Skeletal muscle cell (primary cell): ENCODE measurements at places on chromosomes 4 and X.

- no peak for DNase-seq
These were observed 4.7 kb upstream of the TSPYL2 start for GRCh38 chrX:53077207-53078197.

GRCh38 chr4:88134536-88135355 lies 23.7 kb downstream of the ABCG2 start:
- no peak for DNase-seq

DNA sequence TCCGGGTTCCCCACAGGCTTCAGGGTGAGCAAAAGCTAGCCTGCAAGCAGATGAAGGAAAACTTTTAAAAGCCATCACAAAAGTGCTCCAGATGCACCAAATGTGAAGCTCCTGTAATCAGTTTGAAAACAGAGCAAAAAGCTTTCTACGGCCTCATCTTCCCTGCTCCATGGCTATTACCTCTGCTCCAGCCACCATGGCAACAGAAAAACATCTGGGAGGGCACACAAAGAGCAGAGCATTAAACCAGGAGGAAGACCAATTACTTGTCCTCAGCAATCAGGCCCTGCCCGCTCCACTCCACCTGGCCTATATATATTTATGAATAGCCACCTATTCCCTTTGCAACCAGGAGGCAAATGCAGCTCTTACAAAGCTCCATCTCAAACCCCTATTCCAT lies 33.6 kb downstream of the TMEM154 start:
- no peak for DNase-seq

- no peak for DNase-seq
These were observed 2250.0 kb upstream of the AGA start for GRCh38 chr4:179692222-179692621.

- DNase-seq: peak; percentile 2
These were observed 21.3 kb downstream of the ABCG2 start for GRCh38 chr4:88137112-88137511.

DNA sequence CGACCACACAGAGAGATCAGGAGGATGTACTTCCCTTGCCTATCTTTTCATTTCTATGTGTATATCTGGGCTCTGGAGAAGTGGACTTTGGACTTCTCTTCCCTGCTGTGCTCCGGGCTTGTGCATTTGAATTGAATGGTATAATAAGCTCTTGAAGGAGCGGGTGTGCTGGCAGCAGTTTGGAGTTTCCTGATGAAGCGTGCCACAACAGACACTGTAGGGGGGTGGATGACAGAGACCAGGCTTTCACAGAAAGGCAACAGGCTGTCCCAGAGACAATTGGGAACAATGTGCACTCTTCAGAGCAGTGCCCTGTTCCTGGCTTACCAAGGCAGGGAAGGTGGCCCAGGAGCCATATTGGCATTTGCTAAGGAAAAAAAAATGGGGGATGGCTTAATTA lies 170.1 kb downstream of the FRMPD4 start:
- DNase-seq: no peak

DNA sequence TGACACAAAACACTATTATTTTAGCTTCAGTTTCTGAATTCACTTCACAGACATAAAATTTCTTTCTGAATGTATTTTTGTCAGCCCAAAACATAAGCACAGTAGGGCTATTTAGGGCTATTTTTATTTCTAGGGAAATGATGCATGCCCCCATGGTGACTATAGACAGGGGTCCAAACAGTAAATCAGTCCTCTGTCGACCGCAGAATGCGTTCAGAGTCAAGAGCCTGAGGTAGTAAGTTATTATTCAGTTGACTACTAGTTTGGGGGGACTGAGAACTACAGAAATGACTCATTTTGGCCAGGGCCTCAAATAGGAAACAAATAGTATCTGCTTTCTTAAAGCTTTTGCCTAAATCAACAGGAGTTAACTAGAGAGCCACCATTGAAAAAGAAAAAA lies 414.4 kb downstream of the AFF2 start:
- DNase-seq: no peak

- DNase-seq: no peak
These were observed 180.2 kb downstream of the RBM46 start for GRCh38 chr4:154961263-154961662.

GRCh38 chr4:166274136-166274761 lies 401.2 kb downstream of the TLL1 start:
- DNase-seq: no peak

GRCh38 chr4:143025081-143025704 lies 159.5 kb upstream of the USP38 start:
- peak; percentile 11 for DNase-seq

DNA sequence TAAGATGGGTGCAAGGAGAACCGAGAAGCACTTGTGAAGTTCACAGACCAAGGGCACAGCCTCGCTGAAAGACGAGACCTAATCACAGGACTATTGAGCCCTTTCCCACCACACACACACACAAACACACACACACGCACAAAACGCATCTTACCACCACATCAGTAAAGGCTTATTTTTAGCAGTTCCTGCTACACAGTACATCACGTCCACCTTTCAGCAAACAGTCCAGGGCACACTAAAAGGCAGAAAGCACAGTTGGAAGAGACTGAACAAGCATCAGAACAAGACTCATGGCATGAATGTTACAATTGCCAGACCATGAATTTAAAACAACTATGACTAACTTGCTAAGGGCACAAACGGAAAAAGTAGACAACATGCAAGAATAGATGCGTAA lies 83.6 kb upstream of the MAPK10 start:
- no peak for DNase-seq

DNA sequence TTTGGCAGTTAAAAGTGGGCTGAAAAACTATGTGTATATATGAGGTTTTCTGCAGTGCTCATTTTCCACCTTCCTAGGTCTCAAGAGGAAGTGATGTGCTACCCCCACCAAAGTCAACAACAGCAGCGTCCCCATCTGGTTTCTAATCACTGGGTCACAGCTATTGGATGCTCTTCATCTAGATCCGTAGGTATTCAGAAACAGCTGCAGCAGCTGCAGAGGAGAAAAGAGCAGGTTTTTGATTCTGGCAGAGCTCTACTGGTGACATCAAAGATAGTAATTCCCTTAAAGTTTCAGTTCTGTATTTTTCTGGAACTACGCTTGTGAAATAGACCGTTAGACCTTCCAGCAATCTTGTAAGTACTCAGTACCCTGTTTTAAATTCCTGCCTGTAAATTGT lies 5.8 kb upstream of the GUCY2F start:
- DNase-seq: no peak

DNA sequence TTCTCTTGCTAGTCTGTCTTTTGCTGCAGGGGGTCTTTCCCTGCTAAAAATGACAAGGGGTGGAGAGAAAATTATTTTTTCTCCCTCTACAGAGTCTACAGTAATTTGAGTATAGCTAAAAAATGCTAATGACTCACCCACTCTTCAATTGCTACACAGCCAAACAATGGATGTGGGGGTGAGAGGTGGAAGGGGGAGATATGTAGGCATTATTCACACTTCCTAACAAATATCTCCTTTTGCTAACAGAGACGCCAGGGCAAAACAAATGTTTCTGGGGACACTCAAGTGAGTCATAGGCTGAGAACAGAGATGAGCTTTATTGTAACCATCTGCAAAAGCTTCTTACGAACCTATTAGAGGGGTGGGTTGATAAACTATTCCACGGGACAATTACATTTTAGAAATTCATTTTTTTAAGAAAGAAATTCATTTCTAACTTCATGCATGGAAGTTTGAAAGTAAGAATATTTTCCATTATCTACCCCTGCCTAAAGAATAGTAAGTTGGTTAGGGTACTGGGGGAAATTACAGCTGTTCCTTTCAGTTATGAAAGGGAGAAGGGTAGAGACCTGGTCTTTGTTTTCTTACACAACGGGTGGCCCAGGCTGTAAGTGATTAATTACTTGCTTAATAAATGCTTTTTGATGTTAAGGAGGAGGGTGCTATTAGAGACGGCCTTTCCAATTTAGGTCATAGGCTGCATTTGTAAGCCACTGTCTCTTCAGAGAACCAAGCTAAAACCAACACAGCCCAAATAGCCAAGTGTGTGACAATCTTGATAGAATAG lies 12.8 kb downstream of the SCD5 start:
- peak; percentile 84 for DNase-seq

DNA sequence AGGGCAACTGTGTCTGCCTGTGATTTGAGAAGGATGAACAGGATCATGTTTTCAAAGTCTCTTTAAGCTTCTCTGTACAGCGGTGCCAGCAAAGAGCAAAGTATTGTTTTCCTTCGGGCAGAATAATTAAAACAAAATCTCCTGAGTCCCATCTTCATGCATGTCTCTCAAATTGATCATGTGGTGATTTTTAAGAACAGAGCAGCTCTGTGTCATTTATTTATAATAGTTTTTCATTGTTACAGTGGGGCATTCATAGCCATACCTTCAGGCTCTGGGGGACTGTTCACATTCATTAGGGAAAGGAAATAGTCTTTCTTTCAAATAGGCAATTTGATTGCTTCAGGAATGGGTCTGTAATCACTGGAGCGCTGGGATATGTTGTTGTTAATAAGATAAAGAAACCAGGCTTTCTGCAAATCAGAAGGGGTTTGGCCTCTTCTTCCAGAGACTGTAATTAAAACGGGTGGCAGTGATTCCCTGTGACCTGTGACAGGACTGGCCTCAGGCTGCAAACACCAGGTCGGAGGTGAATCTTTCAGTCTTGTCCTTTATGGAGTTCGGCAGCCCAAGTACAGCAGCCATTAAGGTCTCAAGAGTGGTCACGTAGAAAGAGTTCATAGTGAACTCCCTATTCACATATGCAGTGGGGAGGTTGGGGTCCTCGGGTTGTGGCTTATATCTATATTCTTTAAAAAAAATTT lies 29.3 kb upstream of the CBR4 start:
- DNase-seq: no peak

DNA sequence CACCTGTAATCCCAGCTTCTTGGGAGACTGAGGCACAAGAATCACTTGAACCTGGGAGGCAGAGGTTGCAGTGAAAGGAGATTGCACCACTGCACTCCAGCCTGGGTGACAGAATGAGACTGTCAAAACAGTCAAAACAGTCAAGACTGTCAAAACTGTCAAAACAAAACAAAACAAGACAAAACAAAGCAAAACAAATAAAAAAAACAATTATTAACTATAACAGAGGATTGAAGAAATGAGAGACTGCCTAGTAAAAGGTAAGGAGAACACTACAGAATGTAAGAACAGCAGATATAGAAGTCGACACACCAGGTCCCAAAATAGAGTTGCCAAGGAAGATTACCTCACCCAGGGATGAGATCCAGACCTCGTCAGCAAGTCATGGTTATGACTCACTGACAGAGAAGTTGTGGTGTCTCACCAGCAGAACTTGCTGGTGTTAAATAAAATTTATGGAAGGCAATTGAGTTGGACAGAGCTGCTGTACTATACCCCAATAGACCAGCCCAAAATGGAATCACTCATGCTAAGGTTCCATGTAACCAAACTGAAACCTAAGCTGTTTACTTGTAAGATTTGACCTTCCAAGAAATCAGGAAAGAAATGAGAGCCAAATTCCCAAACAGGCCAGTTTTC lies 32.1 kb upstream of the GK start:
- peak; percentile 82 for DNase-seq

GRCh38 chr4:86921608-86922252 lies 13.1 kb upstream of the AFF1 start:
- DNase-seq: no peak

- peak; percentile 43 for DNase-seq
These were observed 163.9 kb upstream of the SLC7A11 start for GRCh38 chr4:138405934-138406567.

GRCh38 chr4:169207436-169208089 lies 63.2 kb downstream of the SH3RF1 start:
- DNase-seq: no peak

DNA sequence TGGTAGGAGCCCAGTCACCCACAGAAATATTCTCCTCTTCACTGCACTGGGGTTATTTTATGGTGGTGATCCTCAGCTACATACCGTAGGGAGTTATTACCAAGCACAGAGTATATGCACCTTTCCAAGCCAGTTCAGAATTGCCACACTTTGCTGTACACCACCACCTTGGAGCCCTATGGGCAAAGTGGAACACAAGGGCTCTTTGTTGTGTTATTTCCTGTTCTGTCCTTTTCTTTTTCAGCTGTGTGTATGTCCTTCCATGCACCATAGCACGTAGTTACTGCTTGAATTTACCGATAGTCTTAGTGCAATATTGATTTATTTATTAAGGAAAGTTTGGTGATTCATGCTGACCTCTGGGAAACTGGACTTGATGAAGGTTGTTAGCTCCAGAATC lies 8.3 kb downstream of the RNF128 start:
- DNase-seq: no peak

DNA sequence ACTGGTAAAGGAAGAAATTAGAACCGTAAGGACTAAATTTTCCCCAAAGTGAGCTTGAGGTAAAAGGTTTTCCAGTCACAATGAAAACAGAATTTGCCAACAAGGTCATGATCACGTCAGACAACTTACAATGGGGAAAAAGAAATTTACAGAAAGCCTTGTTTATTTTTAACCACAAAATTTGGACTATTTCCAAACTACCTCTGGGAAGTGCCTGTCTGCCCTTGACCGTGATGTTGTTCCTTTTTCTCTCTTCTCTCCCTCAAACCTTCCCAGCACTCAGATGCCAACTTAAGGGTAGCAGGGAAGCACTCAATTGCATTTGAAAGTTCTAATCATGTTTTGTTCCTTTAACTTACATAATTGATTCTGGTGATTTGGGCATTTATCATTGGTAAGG lies 32.5 kb downstream of the MEPE start:
- DNase-seq: no peak

DNA sequence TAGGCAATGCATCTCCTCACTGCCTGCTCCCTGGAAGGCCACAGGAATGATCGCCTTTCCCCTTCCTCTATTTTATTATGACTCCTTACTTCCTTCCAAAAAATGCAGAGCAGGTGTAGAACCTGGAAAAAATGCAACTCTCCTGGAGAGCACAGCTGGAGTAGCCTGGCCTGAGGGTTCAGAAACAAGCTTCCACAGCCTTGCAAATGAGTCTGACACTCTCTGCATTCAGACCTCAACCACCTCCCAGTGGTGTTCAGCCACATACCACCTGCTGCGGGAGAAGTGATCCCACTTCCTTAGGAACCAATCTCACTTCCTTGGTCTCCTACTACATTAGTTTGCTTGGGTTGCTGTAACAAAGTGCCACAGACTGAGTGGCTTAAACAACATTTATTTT lies 368.1 kb upstream of the NOCT start:
- DNase-seq: no peak

- no peak for DNase-seq
These were observed 31.9 kb upstream of the ANTXR2 start for GRCh38 chr4:80104927-80105326.

- no peak for DNase-seq
These were observed 25.9 kb downstream of the EIF2S3 start for GRCh38 chrX:24080704-24081103.

GRCh38 chr4:81314196-81314896 lies 99.3 kb upstream of the PRKG2 start:
- no peak for DNase-seq
